ENCODE measurements at places on chromosomes 13 and 19.
A peak's percentile ranks its signal among the peaks of the same experiment; 100 is the strongest.

DNA sequence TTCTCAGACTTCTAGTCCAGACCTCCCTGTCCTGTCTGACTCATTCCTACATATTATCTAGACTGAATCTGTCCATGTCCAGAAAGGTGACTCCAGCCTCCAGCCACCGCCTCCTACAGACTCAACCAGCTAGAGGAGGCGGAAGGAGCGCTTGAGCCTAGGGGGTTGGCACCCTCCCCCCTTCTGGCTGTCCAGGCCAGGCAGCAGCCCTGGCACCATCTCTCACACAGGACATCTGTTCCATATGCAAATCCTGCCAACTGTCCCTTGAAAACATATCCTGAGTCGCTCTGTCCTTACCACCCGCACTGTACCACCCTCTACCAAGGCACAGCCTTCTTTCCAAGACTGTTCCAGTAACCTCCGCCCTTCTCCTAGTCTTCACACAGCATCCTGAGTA lies 150.7 kb upstream of the WASF3 start:
- DNase-seq, result no peak

GRCh38 chr19:58229255-58229639 lies 533 bp downstream of the ZNF544 start:
- DNase-seq, result no peak

- DNase-seq, result no peak
Measured at GRCh38 chr19:47021536-47022139, 2.0 kb downstream of the NPAS1 start.

DNA sequence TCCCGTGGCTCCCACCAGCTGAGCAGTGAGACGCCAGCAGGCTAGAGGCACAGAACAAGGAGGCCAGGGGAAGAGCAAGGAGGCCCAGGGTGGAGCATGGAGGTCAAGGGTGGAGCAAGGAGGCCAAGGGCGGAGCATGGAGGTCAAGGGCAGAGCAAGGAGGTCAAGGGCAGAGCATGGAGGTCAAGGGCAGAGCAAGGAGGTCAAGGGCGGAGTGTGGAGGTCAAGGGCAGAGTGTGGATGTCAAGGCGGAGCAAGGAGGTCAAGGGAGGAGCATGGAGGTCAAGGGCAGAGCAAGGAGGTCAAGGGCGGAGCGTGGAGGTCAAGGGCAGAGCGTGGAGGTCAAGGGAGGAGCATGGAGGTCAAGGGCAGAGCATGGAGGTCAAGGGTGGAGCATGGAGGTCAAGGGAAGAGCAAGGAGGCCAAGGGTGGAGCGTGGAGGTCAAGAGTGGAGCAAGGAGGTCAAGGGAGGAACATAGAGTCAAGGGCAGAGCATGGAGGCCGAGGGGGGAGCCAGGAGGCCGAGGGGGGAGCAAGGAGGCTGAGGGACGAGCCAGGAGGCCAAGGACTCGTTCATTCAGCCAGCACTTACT lies 27.7 kb downstream of the DPF1 start:
- no peak for DNase-seq

- no peak for DNase-seq
Measured at GRCh38 chr13:106118050-106118449, 417.4 kb downstream of the EFNB2 start.

DNA sequence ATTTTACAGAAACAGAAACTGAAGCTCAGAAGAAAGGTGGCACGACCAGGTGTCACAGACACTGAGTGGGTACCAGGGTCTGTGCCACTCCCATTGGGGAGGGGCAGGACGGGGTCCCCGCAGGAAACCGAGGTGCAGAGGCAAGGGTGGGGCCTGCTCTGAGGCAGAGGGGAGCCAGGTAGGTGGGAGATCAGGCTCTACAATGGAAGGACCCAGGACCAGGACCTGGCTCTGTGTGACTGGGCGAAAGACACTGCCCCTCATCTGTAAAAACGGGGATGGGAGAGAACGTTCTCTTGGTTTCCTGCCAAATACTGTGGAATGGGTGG lies 2.8 kb downstream of the PTGIR start:
- no peak for DNase-seq

- DNase-seq, result no peak
Measured at GRCh38 chr13:28406733-28407266, 88.1 kb downstream of the FLT1 start.

DNA sequence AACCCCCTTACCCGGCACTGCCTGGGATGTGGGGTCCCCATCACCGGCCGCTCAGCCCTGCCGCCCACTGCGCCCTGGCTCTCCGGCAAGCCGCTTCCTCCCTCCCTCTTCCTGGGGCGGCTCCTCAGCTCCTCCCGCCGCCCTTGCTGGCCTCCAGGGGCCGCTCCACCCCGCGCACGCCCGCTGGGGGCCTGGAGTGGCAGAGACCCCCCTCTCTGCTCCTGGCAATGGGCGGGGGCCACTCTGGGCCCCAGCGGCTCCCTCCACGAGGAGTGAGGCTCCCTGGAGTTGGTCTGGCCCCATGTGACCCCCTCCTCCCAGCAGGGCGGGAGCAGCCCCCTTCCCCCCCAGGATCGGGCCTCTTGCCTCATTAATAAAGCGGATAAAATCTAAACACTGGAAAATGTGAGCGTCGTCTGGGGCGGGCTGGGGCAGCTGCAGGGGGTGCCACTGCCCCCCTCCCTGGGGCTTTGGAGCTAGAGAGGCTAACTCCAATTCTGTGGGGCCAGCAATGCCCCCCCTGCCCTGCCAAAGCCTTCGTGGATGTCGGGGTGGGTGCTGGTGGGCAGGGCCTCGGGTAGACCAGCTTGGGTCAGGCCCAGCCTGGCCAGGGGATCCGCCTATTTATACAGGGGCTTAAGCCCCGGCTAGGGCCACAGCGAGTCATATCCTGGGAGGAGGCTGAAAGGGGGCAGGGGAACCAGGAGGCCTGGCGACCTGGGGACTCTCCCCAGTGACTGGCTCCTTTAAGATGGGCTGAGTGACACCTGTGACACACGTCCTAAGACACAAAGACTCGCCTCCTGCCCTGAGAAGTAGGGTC lies at the start of gene PTGER1:
Gene PTGER1, minus strand, starts transcription at position 104 of the 823 bp plus-strand sequence. CDS start 1,034 bp downstream, outside the sequence.
- DNase-seq, result peak; percentile 28

GRCh38 chr13:91406619-91407018 lies 8.2 kb downstream of the GPC5 start:
- peak; percentile 38 for DNase-seq

DNA sequence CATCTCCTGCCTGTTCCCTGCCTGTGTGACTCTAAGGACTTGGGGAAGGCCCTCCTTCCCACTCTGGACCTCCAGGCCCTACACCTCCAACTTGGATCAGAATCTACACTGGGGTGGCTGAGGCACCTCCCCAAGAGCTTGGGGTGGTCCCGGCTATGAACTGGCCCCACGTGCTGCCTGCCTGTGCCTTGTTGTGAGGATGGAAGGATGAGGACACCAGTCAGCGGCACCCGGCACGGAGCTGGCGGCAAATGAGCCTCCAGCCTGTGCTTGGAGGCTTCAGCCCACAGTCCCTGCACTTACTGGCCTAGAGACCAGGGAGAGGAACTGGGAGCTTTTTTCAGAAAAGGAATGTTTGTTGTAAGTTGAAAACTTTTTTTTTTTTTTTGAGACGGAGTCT lies 8.5 kb downstream of the AKAP8 start:
- DNase-seq, result no peak

DNA sequence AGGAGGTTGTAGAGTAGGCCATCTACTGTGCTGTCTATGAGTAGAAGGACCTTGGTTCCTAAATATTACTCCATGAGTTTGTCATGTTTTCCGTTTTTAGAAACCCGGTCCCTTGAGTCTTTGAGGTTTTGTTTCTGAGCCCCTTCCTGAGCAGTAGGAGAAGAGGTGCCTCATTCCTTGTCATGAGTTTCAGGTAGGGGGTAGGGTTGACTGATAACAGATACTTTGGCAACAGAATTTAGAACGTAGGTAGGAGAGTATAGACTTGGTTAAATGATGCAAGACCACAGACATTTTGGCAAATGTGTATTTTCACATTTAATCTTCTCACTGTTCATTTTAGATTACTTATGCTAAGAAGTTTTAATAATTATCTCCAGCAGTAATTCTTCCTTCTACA lies 24.6 kb downstream of the LMO7 start:
- no peak for DNase-seq

DNA sequence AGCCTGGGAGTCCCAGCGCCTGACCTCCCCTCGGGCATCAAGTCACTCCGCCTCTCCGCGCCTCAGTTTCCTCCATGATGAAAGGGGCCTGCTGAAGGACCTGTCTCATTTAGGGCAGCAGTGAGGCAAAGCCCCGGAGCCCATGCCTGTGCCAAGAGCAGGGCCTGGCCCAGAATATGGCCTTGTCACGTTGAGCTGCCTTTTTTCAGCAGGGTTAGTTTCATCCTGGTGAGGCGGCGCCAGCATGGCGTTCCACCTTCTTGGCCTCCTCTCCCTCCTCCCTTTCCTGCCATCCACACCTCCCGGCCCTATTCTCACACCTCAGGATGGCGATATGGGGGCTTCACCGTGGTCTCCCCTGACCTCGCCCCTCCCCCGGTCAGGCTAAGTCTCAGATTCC lies 30.2 kb downstream of the PAK4 start:
- no peak for DNase-seq

GRCh38 chr13:78609464-78610205 lies 6.3 kb upstream of the POU4F1 start:
- DNase-seq, result no peak

DNA sequence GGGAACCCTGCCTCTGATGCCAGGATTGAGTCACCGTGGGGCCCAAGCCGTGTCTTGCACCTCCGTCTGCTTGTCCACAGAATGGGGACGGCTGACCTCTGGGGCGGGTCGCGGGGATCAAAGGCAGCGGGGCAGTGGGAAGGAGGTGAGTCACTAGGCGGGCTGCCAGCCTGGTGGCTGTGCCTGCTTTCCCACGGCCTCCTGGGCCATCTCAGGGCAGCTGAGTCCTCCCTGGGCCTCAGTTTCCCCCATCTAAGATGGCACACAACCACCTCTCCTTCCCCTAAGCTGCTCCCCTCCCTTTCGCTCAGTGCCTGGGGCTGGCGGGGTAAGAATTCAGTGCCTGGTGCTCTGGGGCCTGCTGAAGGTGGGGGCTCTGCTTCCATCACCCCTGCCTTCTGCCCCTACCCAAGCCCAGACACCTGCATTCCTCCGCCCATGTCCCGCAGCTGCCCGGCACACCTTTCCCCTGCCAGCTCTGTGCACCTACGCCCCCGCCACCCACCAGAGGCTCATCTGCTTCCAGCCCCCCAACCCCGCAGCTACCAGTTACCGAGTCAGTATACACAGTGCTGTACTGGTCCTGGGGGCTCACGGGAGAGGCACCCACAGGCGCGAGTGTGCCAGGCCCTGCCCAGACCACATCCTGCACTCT lies 3.5 kb downstream of the MKNK2 start:
- DNase-seq, result no peak

DNA sequence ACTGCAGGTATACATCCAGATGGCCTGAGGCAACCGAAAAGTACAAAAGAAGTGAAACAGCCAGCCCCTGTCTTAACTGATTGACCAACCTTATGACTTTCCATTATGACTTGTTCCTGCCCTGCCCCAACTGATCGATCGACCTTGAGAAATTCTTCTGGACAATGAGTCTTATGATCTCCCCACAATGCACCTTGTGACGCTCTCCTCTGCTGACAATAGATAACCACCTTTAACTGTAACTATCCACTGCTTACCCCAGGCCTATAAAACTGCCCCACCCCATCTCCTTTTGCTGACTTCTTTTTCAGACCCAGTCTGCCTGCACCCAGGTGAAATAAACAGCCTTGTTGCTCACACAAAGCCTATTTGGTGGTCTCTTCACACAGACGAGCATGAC lies 11.2 kb downstream of the ZNF83 start:
- DNase-seq, result no peak

GRCh38 chr19:29321116-29321515 lies 108.2 kb upstream of the UQCRFS1 start:
- no peak for DNase-seq

DNA sequence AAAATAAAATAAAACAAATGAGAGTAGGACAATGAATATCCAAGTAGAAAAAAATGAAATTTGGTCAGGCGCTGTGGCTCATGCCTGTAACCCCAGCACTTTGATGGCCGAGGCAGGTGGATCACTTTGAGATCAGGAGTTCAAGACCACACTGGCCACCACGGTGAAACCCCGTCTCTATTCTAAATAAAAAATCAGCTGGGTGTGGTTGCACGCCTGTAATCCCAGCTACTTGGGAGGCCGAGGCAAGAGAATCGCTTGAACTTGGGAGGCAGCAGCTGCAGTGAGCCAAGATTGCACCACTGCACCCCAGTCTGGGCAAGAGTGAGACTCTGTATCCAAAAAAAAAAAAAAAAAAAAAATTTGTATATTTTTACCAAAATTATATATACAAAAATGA lies 18.2 kb upstream of the ZMYM5 start:
- DNase-seq, result no peak

GRCh38 chr13:49410477-49410876 lies 33.4 kb downstream of the CAB39L start:
- no peak for DNase-seq

DNA sequence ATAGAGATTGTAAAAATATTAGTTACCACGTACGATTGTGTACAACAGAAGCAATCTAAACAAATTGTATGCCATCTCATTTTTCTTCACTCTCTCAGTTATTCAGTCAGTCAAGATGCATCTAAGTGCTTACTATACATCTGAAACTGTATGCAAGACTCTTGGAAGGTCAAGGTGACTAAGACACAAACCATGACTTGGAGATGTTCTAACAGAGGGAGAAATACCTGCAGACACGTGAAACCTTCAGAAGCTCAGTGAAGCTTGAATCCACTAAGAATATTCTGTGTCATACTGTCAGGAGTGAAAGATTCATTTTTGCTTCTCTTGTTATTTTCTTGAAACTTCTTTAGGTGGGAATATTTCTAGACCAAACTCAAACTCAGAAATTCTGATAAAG lies 365.4 kb downstream of the ITGBL1 start:
- DNase-seq, result no peak

DNA sequence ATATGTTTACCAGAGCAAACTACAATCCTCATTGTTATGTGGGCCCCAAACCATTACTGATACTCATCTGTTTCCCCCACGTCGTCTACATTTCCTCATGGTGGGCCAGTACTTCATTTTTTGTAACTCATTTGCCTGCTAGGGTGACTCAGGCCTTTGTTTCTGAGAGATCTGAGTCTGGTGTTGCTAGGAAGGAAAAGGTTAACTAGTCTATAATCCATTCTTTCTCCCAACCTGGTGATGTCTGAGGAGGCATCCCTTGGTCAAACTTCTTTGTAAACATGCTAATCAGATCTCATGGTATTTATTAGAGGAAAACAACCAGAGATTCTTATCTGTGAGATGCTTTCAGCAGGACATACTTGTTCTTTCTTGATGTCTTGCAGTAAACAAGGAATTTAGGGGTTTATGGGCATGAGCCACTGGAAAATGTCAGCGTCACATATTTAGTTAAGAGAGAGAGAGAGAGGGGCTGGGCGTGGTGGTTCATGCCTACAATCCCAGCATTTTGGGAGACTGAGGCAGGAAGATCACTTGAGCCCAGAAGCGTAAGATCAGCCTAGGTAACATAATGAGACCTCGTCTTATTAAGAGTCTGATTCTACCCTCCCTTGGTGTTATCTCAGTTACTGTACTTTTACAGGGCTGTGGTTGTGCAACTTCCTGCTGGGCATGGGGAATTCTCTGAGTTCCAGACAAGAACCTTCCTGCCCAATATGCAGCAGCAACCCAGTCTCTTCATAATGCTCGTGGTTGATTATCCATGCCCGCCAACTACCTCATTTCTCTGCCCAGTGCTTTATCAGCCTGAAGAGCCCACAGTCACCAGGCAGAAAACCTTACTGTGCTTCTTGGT lies 9.7 kb upstream of the DPRX start:
- no peak for DNase-seq

All from inflammatory macrophage treated with lipopolysaccharide for 4 hours (primary cell).